ENCODE measurements at places on chromosomes 12 and 14. TPM values are rescaled to one million over a fixed set of nuclear protein-coding genes. Genes with fewer than 3 reads are reported as not detected.

DNA sequence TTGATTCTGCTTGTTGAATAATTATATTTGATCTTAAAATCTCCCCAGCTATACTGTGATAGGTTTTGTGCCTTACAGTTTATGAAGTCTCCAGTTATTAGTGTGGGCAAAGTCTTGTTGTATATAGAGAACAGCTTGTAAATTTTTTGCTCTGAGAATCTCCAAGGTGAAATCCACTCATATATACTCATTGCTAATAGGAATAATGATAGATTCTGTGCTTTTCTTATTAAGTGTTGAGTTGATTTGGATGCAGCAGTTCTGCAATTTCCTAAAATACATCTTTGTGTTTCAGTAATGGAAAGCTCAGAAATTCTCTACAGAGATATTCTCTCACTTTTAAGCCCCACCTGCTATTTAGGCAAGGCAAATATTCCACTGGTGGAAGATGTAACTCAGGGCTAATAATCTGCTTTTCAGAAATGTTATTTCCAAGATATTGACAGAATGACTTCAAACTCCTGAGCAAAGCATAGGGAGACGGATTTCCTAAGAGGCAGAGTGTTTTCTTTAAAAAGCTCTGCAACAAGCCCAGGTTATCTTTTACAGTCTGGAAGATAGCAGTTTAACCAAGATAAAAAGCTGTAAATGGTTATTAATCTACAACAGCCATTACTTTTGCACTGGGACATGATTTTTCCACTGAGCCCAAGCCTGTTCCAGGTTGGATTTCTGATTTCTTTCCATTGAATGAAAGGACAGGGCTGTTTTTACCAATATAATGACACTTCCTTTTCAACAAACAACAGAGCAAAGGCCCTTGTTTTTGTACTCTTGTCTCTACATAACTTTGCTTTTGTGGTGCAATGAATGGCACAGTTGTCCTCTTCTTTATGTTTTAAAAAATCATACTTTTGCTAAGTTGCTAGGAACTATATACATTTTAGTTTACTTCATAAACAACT, 239.9 kb upstream of the ATP2B1 start:
- DNase-seq: no peak

DNA sequence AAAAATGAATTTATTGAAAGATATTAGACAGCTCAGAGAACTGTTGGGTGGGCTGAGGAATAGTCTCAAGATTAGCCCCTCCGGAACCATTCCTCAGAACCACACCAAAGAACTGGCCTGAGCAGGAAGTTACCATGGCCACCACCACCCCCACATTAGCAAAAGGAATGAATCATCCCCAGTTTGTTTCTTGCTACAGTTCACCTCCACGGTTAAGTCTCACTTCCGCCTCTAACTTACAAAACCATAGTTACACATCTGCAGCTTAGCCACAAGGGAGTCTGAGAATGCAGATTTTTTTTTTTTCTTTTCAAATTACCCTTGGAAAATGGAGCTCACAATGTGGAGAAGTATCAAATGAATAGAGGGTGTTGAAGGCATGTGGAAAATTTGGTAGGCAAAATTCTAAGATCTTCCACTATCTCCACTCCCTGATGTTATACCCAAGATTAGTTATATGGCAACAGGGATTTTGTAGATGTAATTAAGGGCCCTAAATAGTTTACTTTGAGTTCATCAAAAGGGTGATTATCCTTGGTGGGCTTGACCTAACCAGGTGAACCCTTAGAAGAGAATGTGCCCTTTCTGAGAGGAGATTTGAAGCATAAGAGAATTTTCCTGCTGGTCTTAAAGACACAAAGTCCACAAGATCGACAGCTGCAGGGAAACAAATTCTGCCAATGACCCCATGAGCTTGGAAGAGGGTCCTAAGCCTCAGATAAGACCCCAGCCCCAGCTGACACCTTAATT, 129.8 kb upstream of the KRR1 start:
- DNase-seq: peak; percentile 76

GRCh38 chr12:24597580-24597979, 351.3 kb downstream of the BCAT1 start:
- DNase-seq: no peak

DNA sequence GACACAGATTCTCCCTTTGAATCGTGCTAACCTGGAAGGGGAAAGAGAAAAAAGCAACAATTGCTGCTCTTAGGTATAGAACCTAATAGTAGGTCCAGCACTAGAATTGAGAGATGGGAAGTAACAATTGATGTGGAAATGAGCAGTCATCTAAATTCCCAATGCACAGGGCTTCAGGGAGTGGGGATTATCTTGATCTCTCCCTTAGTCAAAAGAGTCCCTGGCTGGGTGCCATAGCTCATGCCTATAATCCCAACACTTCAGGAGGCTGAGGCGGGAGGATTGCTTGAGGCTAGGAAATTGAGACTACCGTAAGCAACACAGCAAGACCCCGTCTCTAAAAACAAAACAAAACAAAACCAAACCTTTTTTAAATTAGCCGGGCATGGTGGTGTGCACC, 4.0 kb downstream of the APOBEC1 start:
- DNase-seq: no peak

The A2M gene
- total RNA-seq: 2.9 TPM

- no peak for DNase-seq
Observed at GRCh38 chr12:80690513-80690912, 16.9 kb upstream of the MYF6 start.

DNA sequence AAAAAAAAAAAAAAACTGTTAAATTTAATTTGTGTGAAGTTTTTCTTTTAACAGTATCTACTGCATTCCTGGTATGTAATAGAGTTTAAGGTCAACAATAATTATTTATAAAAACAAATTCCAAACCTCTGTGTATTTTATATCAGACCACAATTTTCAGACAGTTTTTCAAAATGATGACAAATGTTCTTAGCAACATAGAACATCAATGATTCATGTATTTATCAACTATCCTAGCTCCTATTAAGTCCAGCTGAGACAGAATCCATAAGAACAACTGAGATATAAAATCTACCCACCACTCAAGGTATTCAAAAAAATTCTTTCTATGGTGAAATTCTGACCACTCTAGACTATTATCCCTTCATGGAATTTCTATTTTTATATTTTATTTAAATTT, 144.5 kb downstream of the EPS8 start:
- DNase-seq: peak; percentile 29

GRCh38 chr12:117100851-117101673, 1.8 kb upstream of the TESC start:
- no peak for DNase-seq

The MSI1 gene
- under 0.01 TPM for total RNA-seq

The SRRM4 gene
- total RNA-seq: not detected

DNA sequence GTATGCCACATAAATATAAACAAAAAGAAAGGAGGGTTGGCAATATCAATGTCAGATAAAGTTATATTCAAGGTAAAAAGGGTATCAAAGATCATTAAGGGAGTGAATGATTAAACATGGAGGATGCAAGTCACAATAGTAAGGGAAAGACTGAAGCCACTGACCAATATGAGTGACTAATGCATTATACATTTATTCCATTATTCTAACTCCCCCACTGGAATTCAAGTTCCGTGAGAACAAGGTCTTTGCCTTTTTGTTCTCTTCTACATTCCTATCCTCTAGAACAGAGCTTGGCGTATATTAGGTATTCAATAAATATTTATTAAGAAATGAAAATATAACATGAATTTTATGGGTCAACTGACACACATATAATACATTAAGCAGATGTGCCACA, 30.7 kb downstream of the MAP4K5 start:
- DNase-seq: peak; percentile 32

GRCh38 chr12:11863988-11864387, 206.8 kb upstream of the BCL2L14 start:
- no peak for DNase-seq

GRCh38 chr14:102392506-102392905, 29.8 kb downstream of the TECPR2 start:
- DNase-seq: no peak

DNA sequence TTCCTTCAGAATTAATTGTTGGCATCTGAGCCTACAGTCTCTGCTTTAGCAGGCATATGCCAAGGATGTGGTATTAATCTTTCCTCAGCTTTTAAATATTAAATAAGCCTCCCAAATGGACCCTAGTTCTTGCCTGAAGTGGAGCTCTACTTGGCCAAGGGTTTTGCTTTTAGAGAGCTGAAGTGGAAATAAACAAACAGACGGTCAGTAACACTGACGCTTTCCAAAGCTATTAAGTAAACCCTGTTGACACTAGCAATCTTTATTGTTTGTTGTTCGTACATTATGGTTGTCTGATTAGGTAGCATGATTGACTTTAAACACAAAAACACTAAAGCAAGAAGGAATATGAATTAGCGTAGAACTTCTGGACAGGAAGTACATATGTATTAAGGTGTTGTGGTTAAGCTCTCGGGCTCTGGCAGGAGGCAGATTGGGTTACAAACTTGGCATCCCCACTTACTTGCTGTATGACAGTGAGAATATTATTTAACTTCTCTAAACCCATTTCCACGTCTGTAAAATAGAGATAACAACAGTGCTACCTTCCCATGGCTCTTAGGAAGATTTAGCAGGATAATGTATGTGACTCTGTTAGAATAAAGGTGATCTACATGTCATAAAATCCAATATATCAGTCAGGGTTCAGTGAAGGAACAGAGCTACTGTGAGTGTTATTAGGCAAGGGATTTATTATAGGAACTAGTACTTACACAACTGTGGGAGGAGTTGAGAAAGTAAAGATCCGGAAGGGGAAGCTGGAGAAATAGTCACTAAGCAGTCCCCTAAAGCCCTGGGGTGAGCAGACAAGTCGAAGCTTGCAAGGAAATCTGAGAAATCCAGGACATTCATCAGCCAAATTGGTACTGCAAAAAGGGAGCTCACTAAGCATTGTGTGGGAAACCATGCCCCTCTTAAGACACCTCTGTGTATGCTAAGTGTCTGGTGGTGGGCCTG, 92.2 kb upstream of the ATF7IP start:
- DNase-seq: no peak

DNA sequence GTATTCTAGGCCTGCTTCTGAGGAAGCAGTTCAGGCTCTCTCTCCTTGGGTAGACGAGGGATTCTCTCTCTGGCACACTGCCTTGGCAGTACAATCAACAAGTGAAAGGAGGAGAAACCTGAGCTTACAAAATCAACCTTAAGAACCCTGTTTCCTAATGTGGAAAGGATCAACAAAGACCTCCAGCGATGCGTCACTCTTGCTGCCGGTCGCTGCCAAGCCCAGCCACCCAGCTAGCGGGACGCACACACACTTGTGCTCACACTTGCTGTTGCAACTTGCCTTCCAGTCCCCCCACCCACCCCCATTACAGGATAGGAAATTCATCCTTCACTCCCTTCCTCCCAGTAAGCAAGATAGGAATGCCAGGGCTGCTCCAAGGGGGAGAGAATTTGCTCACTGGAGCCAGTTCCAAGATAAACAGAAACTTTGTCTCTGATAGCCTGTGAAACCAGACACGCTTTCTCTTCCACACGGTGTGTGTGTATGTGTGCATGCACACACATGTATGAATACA, 144.3 kb downstream of the BCL11B start:
- DNase-seq: no peak

DNA sequence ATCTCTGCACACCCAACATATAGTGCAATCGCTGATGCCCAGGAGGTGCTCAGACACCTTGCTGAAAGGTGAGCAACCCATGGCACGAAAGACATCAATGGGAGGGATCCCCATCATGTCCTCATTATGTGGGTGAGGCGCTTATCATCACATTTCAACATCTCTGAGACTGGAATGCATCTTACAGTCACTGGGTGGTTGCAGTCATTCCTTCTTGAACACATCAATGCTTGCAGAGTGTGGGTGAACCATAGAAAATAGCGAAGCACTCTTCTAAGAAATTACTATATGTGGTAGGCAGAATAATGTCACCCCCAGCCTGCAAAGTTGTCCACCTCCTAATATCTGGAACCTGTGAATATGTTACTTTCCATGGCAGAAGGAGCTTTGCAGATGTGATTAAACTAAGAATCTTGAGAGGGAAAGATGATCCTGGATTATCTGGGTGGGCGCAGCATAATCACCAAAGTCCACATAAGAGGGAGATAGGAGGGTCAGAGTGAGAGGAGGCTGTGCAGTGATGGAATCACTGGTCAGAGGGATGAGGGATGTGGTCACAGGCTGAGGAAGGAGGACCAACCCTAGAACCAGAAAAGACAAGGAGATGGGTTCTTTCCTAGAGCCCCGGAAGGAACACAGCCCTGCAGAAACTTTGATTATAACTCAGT, 51.2 kb downstream of the GLRX5 start:
- DNase-seq: no peak

The HEBP1 gene
- 20.3 TPM for total RNA-seq

The DPPA3 gene
- total RNA-seq: not detected

GRCh38 chr12:52205612-52206303, 13.9 kb upstream of the KRT80 start:
- peak; percentile 58 for DNase-seq

- no peak for DNase-seq
Observed at GRCh38 chr14:38079268-38079667, 128.4 kb upstream of the SSTR1 start.

The KCNK13 gene
- not detected for total RNA-seq

The PPM1A gene
- total RNA-seq: 36.6 TPM

The HOXC9 gene
- 11.6 TPM for total RNA-seq

DNA sequence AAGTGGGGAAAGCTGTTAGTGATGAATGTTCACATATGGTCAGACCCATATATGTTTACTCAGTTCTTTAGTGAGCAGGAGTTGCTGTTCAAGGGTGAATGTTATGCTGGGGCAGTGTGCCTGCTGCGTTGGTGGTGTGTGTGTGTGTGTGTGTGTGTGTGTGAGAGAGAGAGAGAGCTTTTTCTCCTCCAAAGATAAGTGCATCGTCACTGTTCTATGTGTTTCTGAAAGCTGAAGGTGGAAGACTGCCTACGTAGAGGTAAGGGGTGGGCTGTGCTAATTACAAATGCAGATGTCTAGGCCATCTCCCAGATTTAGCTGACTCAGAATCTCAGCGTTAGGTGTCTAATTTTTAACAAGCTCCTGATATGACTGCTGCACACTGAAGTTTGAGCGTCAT, 10.5 kb downstream of the GABARAPL1 start:
- peak; percentile 27 for DNase-seq

The DDX51 gene
- 7.4 TPM for total RNA-seq

The ARHGAP9 gene
- 0.36 TPM for total RNA-seq

The MIP gene
- total RNA-seq: not detected

GRCh38 chr12:46267825-46268582, 839 bp downstream of the SLC38A1 start:
- peak; percentile 88 for DNase-seq

DNA sequence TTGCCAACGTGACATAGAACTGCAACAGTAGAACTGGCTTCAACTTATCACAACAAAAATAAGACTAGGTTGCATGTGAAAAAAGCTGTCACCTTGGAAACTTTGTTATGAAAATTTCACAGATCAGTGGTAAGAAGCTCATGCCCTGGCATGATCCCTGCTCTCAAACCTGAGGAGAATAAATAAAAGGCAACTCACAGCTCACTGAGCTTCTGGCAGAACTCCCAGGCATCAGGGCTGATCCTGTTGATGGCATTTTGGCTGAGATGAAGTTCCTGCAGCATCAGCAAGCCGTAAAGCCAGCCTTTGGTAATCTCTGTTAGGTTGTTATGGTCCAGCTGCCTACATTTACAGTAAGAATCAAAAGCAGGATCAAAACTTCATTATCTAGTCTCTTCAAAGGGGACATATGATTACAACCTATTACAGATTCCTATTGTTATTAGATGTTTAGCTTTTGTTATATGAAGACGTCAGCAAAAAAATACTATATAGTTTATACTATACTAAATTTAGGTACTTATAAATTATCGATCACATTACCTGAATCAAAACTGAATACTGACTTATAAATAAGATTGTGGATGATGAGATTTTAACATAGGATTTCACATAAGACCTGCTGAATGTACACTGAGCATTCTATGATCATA, 32.0 kb downstream of the LRIG3 start:
- DNase-seq: peak; percentile 56

The PLEKHG3 gene
- 2.9 TPM for total RNA-seq
